ENCODE measurements at places on chromosomes 7 and 10. TPM values are rescaled to one million over a fixed set of nuclear protein-coding genes. Genes with fewer than 3 reads are reported as not detected.

The LMTK2 gene
- 15.6 TPM for polyA plus RNA-seq

DNA sequence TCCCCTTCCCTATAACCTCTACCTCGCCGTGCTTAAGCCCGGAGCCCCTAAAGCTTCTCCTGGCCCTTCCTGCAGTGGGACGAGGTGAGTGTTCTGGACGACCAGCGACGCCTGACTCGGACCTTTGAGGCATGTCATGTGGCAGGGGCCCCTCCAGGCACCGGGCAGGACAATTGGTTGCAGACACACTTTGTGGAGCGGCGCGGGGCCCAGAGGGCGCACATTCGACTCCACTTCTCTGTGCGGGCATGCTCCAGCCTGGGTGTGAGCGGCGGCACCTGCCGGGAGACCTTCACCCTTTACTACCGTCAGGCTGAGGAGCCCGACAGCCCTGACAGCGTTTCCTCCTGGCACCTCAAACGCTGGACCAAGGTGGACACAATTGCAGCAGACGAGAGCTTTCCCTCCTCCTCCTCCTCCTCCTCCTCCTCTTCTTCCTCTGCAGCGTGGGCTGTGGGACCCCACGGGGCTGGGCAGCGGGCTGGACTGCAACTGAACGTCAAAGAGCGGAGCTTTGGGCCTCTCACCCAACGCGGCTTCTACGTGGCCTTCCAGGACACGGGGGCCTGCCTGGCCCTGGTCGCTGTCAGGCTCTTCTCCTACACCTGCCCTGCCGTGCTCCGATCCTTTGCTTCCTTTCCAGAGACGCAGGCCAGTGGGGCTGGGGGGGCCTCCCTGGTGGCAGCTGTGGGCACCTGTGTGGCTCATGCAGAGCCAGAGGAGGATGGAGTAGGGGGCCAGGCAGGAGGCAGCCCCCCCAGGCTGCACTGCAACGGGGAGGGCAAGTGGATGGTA, 9.2 kb downstream of the EPHB6 start:
- no peak for DNase-seq

DNA sequence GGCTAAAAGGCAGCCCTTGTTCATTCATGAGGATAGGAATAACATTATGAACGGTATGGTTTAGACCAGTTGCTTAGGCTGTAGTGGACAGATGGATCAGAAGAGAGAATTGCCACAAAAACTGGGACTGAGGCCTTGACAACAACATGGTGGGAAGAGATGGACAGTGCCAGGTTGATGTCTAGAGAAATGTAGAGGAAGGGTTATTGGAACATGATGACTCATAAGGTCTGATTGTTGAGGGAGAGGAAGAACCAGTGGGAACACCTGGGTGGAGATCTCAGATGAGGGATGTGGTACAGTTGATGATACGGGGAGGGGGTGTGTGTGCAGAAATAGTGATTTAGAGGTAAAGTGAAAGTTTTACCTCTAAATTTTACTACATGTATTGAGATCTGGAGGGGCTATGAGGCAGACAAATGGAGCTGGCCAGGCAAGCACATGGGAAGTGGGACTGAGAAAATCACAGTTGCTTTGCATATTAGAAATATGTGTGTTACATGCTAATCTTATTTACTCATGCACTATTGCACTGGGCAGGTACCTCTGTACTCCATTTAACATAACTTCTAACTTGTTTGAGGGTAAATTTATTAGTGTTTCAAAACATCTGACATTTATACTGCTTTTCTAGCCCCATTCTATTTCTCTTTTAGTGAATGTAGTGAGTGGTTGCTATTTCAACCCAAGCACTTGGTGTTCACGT, 65.6 kb downstream of the PLCE1 start:
- no peak for DNase-seq

The NEURL1 gene
- polyA plus RNA-seq: 1.8 TPM

- DNase-seq: no peak
Measured at GRCh38 chr10:78433766-78434535, 400.3 kb downstream of the RPS24 start.

DNA sequence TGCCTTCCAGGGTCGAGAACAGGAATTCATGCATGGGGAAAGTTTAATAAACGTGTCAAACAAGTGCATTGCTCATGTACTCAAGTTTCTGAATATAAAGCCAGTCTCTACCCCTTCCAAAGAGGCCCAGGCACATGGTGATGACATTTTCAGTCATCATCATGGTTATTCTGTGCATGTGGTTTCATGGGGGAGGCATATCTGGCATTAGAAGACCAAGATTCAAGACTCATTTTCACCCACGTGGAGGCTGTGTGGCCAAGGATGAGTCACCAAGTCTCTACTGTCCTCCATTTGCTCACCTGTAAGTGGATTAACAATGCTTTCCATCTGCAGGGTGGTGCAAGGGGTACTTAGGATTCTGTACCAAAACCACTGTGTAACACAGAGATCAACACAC, 34.0 kb upstream of the CNPY1 start:
- DNase-seq: no peak

GRCh38 chr10:90389876-90390275, 468.0 kb downstream of the HTR7 start:
- DNase-seq: no peak

The RSPH10B gene
- 0.21 TPM for polyA plus RNA-seq

DNA sequence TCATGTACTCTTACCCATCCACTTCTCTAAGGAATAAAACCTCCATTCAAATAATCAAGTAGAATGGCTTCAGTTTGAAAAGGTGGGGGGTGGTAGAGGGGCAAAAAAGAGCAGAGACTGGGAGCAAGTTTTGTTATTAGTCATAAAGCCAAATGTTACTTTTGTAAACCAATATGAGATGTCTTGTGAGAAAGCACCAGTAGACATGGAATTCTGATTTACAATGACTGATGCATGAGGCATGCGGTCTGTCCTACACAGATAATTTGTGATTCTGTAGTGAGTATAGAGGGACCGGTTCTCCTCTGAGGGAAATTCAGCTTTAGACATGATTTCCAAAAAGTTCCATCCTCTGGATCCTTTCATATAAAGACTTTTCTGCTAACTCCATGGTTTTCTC, 12.9 kb upstream of the ABCA13 start:
- no peak for DNase-seq

GRCh38 chr10:49654036-49654693, 25.3 kb upstream of the C10orf53 start:
- no peak for DNase-seq

The GDF2 gene
- not detected for polyA plus RNA-seq

GRCh38 chr10:110269374-110270318, 35.1 kb downstream of the SMNDC1 start:
- DNase-seq: no peak

DNA sequence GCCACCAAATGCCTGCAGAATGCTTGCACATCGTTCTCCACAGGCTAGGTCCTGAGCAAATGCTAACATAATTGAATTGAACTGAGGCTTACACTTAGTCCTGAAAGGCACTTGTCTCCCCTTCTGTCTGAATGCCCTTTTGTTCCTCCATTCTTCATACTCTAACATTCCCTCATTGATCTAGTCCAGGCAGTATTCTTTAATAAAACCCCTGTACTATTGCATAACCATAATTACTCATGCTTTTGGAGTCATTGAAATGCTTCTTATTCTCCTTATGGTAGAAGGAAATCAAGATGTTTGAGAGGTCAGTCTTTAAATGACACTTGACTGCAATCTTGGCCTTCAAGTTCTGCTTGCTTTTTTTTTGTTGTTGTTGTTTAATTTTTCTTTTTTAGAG, 7.1 kb downstream of the PI4K2A start:
- DNase-seq: no peak

DNA sequence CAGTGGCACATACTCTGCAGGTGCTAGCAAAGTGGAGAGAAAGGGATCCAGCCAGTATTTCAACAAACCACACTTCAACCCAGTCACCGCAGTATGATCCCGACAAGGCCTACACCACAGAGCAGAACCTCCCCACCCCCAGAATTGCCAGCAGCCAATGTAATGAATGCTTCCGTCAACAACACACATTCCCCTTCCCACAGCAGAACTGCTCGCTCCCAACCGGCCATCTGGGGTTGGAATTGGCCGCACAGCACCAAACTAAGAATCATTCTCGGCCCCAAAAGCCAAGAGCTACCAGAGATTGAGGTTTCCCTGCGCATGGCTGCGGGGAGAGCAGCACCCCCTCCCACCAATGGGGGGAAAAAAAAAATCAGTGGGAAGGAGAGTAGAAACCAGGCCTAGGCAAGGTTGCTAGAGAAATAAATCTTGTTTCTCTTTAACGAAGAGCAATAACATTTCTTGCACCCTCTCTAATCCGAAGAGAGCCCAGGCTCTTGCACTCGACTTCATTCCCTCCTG, 1.1 kb downstream of the WASL start:
- peak; percentile 68 for DNase-seq

The LIPN gene
- polyA plus RNA-seq: not detected

The LRRC61 gene
- 24.3 TPM for polyA plus RNA-seq
